ENCODE measurements at places on chromosomes 4 and X. TPM values are rescaled to one million over a fixed set of nuclear protein-coding genes. Genes with fewer than 3 reads are reported as not detected.

IBSP gene
- not detected for polyA plus RNA-seq

NDNF gene
- 6.8 TPM for polyA plus RNA-seq

CCDC149 gene
- 13.8 TPM for polyA plus RNA-seq

DNA sequence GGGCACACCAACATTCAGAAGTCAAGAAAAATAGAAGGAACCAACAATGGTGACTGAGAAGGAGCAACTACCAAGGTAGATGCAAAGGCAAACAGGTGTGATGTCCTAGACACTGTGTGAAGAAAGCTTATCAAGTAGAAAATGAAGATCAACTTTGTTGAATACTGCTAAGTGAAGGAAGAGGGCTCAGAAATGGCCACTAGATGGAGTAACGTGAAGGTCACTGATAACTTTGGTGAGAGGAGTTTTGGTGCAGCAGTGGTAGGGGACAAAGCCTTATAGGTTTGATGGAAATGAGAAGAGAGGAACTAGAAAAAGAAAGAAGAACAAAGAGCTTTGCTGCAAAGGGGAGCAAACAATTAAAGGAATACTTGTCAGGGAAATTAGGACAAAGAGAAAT, 23.5 kb downstream of the OTC start:
- DNase-seq, result no peak

- no peak for DNase-seq
These were observed 6.8 kb upstream of the DUSP9 start for GRCh38 chrX:153640045-153640686.

- DNase-seq, result no peak
These were observed 293.3 kb upstream of the TBX22 start for GRCh38 chrX:79721234-79721633.

- DNase-seq, result no peak
These were observed 119.3 kb downstream of the ASB9 start for GRCh38 chrX:15150586-15150985.

GRCh38 chrX:43644124-43644701, 11.9 kb upstream of the MAOA start:
- no peak for DNase-seq

GRCh38 chrX:34299451-34299967, 167.4 kb upstream of the FAM47A start:
- DNase-seq, result no peak
